ENCODE measurements at places on chromosomes 4 and X. TPM values are rescaled to one million over a fixed set of nuclear protein-coding genes. Genes with fewer than 3 reads are reported as not detected.

DNA sequence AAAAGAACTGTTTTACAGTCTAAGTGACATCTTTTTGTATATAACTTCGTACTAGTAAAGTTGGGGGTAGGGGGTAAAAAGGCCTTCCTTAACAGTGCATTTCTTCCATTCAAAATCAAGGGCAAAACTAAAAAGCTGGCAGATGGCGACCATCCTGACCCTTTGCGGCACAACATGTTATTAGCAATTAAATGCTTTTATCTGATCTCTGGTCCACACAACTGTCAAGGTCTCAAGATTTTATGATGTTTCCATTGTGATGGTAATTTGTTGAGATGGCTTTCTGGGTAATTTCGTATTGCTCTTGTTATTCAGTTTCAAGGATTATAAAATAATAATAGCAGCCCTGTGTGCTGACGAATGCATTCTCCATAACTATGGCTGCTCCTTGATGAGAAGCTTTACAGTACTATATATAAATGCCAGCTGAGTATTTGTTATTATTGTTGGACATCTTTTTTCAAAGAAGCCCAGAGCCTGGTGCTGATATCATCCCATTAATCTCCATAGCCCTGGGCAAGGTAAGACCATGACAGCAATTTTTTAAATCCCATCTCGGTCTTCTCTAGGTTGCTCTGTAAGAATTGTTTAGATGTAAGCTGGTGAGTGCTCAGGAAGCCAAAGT is 89.5 kb downstream of the CBR4 start:
- no peak for DNase-seq

GRCh38 chr4:100114909-100115308 is 75.4 kb downstream of the DDIT4L start:
- DNase-seq = no peak

GRCh38 chrX:27767387-27767786 is 40.4 kb upstream of the MAGEB10 start:
- DNase-seq = no peak

The MSANTD1 gene
- 1.4 TPM for total RNA-seq

The MAGEB17 gene
- total RNA-seq = 0.11 TPM

Measured in cardiac muscle cell (in vitro differentiated cells and primary cell).